ENCODE measurements at places on chromosomes 1 and 21. TPM values are rescaled to one million over a fixed set of nuclear protein-coding genes. Genes with fewer than 3 reads are reported as not detected.

ANGPTL3 gene
- not detected for total RNA-seq

RXRG gene
- 0.47 TPM for total RNA-seq

SPATA46 gene
- total RNA-seq, result not detected

KRTAP12-2 gene
- not detected for total RNA-seq

SPTA1 gene
- not detected for total RNA-seq

DYNLT5 gene
- not detected for total RNA-seq

NES gene
- not detected for total RNA-seq

CCDC30 gene
- total RNA-seq, result 0.56 TPM

PGLYRP4 gene
- total RNA-seq, result not detected

GRCh38 chr1:234321231-234321630 is 52.0 kb upstream of the COA6 start:
- no peak for DNase-seq

- no peak for DNase-seq
These were observed 13.6 kb downstream of the UBL4B start for GRCh38 chr1:110125810-110126209.

DNA sequence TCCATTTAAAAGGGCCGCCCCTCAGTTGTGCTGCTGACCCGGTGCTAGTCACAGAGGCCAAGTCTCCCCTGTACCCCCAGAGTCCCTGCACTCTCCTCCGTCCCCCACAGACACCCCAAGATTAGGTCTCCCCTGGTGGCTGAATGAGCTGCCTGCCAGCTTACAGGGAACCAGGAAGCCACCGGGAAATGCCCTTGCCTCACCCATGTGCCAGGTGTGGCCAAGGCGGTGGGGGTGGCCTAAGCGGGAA is 32.7 kb downstream of the HSPG2 start:
- no peak for DNase-seq

DNA sequence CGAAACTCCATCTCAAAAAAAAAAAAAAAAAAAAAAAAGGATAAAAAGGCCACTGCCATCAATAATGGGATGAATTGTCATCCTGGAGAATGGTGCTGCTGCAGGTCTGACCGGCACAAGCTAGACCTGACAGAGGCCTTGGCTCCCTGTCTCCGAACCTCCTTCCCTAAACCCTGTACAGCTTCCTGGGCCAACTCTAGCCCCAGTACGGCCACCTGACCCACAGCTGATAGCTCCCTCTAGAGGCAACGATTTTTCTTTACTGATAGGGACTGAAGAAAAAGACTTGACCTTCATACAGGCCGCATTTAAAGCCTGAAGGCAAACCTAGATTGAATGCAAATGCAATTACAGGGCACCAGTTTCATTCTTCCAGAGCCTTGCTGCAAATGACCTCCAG is 30.7 kb downstream of the NOL9 start:
- peak; percentile 27 for DNase-seq

GRCh38 chr1:98739762-98740161 is 78.2 kb downstream of the SNX7 start:
- DNase-seq, result no peak

GRCh38 chr1:97845805-97846204 is 75.0 kb downstream of the DPYD start:
- DNase-seq, result no peak

DNA sequence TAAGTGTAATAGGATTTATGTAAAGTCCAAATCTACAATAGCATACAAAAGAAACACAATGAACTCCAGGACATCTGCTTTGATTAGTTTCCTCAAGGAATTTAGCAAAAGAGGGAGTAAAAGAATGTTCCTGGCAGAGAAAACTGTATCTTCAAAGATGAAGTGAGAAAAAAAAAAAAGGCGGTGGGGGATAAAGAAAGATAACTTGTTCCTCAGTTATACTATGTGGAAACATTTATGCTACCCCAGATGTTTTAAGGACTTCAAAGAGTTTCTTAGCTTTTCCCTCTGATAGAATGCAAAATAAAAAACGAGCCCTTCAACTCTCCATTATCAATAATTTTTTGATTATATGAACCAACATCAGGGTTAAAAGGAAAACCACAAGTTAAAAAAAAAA is 908.9 kb upstream of the ADGRL2 start:
- no peak for DNase-seq

GRCh38 chr1:220878191-220879075 is 810 bp upstream of the HLX start:
- DNase-seq, result no peak

GRCh38 chr1:6105763-6106162 is 60.1 kb downstream of the KCNAB2 start:
- no peak for DNase-seq

DNA sequence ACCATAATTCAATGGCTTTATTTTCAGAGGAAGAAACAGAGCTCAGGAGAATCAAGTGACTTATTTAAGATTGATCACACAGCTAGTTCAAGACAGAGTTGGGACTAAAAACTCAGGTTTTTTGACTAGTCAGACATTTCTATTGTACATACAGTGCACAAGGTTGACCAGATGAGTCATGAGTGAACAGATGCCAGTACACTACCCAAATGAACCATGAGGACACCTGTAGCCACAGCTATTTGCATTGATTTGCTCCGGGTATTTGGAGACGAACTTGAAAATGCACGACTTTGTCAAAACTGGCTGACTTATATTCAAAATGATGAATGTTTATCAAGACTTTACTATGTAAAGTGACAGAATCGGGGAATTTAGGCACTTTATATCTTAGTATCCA is 161.7 kb upstream of the ST6GALNAC5 start:
- DNase-seq, result no peak

GRCh38 chr1:107430540-107431228 is 289.8 kb downstream of the NTNG1 start:
- peak; percentile 42 for DNase-seq

GRCh38 chr1:169309178-169310166 is 58.1 kb downstream of the NME7 start:
- no peak for DNase-seq

GRCh38 chr1:118254491-118255425 is 69.7 kb upstream of the SPAG17 start:
- DNase-seq, result no peak

GRCh38 chr1:32925403-32926162 is 24.4 kb upstream of the TMEM54 start:
- DNase-seq, result no peak

DNA sequence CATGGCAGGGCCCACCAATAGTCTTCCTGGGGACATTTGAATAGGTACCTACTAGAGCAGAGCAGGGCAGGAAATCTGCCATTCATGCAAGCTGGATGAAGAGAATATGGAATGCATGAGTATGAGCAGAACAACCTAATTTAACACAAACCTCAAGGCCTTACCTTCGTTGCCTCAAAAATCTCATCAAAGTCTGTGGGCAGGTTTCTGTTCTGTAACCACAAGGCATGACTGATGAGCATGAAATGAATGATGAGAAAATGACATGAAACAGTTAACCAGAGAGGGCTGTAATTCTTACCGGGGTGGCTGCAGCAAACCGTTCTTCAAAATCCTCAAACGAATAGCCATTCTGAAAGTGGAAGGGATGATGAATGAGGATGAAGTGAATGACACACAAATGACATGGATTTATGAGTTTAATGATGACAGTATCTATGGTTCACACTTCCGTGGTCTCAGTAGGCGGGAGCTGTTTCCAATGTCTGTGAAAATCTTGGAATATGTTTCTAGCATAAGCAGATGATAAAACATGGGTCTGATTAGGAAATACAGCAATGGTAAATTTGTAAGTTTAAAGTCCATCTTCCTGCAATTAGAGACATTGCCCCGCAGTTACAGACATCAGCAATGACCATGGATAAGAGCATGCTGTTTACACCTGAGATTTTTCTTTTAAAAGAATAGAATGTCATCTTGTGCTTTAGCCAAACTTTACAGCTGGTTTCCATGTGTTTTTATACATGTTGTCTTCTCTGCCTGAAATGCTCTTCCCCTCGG is 67.6 kb upstream of the C8B start:
- no peak for DNase-seq

GRCh38 chr1:85199667-85200462 is 951 bp downstream of the SYDE2 start:
- DNase-seq, result no peak

Measured in MG63 (cell line).